ENCODE measurements at places on chromosomes 4 and X.

- no peak for DNase-seq
These were observed 207.5 kb downstream of the NSUN7 start for GRCh38 chr4:40957281-40957680.

GRCh38 chr4:146514651-146515357 is 6.9 kb downstream of the SLC10A7 start:
- DNase-seq = no peak

- no peak for DNase-seq
These were observed 285.6 kb downstream of the TENM3 start for GRCh38 chr4:182528819-182529218.

DNA sequence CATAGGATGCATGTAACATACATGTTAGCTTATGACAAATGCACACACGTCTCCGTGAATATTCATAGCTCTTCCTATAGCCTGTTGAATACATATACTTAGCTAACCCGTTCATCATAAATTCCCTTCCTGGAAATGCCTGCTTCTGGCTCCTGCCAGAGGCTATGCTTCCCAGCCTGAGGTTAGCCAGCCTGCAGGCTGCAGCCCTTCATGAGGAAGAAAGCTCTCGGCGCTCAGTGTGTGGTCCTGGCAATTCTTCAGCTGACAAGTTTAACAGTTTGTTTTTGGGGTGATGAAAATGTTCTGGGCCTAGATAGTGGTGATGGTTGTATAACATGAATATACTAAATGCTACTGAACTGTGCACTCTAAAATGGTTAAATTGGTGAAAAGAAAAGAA is 48.8 kb upstream of the MAN2B2 start:
- DNase-seq = peak; percentile 6

DNA sequence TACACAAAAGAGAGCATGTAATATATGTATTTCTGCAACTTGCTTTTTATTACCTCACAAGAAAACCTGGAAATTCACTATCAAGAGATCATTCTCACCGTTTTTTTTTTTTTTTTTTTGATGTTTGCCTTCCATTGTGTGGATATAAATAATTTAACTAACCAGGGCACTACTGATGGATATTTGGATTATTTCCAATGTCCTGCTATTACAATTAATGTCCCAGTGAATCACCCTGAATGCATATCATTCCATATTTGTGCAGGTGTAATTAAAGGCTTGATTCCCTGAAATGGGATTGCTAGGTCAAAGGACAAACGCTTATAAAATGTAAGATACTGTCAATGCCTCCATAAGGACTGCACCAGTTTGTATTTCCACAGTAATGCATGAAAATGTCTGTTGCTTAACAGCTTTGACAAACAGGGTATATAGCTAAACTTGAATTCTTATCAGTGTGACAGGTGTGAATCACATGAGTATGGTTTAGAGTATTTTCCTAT is 87.8 kb downstream of the NCAPG start:
- DNase-seq = no peak

- no peak for DNase-seq
These were observed 3.0 kb downstream of the BMP15 start for GRCh38 chrX:50913520-50913919.

DNA sequence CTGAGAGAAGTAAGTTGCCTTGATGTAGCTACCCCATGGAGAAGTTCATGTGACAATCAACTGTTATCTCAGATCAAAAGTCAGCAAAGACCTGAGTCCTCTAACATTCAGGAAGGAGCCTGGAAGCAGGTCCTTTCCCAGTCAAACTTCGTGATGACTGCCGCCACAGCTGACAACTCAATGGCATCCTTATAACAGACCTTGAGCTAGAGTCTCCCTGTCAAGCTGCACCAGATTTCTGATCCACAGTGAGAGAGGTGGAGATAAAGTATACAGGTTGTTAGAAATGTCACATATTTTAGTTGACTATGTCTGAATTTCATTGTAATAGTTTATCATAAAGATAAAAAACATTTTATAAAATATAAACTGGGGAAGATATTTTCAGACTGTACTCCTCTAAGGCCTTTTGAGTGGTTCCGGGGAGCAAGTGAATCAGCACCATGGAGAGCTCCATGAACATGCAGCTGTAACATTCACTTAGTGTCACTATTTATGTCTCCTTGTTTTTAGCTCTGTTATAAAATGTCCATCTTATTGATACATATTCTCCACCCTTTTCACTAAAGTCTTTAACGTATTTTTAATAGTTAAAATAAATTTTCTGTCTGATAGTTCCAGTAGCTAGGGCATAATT is 1653.5 kb upstream of the AGA start:
- peak; percentile 26 for DNase-seq

All from right hindlimb (tissue), 1 donor.